ENCODE measurements at places on chromosomes 7 and 10. TPM values are rescaled to one million over a fixed set of nuclear protein-coding genes. Genes with fewer than 3 reads are reported as not detected.

CLDN4 gene
- 3.7 TPM for polyA plus RNA-seq

CCDC3 gene
- 13.8 TPM for polyA plus RNA-seq

PVRIG gene
- polyA plus RNA-seq: 5.3 TPM

PLCE1 gene
- polyA plus RNA-seq: 36.6 TPM

STRA8 gene
- 0.17 TPM for polyA plus RNA-seq

- DNase-seq: no peak
Measured at GRCh38 chr10:100817268-100817839, 72.0 kb downstream of the PAX2 start.

GRCh38 chr7:29805886-29806207 is 461 bp upstream of the WIPF3 start:
- DNase-seq: no peak

DNA sequence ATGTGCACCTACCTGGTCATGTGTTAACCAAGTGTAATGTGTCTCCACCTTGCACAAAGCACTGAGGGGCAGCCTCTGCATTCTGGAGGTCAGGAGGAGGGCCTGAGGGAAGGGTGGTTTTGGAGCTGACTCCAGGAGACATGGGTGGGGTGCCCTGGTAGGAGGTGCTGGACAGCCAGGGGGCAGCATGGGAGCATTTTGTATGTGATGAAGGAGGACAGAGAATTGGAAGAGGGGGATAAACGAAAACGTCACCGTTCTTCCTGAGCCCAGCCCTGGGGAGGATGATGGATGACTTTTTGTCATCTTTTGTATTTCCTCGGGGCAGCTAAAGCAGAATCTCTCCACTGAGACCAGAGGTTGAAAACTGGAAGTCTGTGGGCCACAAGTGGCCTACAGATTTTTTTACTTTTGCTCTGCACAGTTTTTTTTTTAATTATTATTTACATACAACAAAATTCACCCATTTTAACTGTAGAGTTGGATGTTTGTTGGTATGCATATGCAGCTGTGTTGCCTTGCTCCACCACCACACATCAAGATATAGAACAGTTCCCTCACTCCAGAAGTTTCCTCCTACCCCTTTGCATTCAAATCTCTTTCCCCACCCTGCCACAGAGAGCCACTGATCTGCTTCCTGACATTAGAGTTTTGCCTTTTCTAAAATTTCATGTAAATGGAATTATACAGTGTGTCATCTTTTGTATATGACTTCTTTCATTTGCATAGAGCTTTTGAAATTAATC is 242.5 kb downstream of the VTI1A start:
- DNase-seq: no peak

DNA sequence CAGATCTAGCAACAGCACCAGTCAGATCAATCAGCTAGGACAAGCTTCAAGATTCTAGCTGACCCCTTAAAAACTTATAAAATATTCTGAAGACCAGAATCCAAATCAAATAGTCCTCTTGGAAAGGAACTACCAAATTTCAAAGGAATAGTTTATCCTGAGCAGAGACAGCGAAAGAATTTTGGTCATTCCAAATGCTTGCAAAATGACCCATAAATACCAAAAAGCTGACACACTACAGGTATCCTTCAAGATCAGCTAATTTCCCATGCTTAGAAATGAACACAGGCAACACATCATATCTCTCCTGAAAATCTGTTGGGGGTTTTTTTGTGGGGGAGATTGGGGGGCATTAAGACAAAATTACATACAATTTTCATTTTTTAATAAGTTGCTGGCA is 78.8 kb downstream of the PDSS1 start:
- no peak for DNase-seq

DNA sequence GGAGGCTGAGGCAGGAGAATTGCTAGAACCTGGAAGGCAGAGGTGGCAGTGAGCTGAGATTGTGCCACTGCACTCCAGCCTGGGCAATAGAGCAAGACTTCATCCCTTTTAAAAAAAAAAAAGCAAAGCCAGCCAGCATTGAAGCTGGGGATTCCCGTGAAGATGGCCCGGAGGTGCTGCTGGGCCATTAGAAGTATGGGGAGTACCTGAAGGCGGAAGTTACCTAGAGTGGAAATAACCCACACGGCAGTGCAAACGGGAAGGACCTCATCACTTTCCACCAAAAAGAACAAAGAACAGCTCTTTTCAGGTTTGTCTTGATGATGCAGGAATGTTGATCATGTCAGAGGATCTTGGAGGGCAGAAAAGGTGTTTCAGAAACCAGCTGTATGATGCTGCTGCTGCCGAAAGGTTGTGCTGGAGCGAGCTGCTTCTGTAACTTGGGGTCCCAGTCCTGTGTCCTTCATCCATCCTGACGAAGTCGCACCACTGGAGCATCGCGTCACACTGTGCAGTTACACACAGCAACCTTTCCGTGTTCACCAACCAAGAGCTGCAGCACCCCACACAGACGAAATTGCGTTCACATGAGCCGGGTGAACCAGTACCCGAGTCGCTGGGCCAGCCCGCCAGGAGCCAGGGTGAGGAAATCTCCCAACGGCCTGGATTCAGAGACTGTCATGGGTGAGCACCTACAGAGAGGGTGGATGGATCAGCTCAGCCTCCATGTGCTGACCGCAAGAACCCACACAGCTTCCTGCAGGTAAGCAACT is 8.2 kb downstream of the ZFAND2A start:
- DNase-seq: no peak
